ENCODE measurements at places on chromosomes 13 and 19.

DNA sequence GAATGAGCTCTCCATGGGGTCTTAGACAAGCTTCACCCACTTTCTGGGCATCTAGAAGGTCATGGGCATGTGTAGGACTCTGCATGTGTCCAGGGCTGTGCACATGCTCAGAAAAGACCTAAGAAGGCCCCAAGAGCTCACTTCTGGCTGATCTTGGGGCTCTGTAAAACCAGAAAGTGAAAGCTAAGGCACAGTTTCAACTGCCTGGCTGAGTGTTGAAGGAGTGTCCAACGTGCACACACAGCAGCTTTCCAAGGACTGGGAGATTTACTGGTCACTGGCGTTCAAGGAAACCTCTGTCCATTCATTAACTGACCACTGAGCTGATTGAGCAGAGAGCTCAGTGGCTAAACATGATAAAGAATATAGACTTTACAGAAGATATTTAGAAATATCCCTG lies 137.9 kb downstream of the KATNAL1 start:
- no peak for DNase-seq

GRCh38 chr13:58547419-58547818 lies 915.9 kb downstream of the PCDH17 start:
- no peak for DNase-seq

DNA sequence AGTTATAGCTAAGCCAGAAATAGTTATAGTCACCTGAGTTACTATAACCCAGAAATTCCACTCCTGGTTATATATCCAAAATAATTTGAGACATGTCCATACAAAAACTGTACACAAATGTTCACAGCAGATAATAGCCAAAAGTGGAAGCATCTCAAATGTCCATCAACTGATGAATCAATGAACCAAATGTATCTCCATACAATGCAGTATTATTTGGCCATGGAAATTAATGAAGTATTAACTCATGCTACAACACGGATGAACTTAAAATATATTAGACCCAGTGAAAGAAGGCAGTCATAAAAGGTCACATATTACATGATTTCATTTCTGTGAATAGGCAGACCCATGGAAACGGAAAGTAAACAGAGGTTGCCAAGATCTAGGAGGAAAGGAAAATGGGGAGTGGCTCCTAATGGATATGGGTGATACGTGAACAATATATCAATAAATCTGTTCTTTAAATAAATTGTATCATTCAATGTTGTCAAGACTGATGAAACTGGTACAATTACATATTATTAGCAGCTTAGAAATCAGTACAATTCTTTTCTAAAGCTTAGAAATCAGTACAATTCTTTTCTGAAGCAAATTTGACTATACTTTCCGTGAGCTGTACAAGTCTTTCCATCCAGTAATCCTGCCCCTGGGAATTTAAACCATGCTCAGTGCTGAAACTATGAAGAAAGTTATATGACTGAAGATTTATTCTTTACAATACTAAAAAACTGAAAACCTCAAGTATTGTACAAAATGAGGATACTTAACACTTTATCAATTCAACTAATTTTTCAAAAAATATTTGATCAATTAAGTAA lies 47.0 kb upstream of the DIAPH3 start:
- DNase-seq = no peak

DNA sequence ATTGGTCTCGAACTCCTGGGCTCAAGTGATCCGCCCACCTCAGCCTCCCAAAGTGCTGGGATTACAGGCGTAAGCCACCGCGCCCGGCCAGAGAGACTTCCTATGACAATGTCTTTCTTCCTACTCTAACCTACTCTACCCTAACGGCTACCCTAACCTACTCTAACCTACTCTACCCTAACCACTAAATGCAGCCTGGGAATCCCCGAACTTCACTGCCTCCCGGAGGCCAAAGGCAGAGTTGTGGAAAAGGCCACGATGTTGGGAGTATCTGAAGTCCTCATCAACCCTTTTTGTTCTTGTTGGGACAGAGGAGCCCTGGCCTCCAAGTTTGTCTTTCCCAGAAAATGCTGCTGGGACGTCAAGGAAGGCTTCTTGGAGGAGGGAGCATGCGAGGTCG lies 967 bp upstream of the NR2C2AP start:
- DNase-seq = no peak

DNA sequence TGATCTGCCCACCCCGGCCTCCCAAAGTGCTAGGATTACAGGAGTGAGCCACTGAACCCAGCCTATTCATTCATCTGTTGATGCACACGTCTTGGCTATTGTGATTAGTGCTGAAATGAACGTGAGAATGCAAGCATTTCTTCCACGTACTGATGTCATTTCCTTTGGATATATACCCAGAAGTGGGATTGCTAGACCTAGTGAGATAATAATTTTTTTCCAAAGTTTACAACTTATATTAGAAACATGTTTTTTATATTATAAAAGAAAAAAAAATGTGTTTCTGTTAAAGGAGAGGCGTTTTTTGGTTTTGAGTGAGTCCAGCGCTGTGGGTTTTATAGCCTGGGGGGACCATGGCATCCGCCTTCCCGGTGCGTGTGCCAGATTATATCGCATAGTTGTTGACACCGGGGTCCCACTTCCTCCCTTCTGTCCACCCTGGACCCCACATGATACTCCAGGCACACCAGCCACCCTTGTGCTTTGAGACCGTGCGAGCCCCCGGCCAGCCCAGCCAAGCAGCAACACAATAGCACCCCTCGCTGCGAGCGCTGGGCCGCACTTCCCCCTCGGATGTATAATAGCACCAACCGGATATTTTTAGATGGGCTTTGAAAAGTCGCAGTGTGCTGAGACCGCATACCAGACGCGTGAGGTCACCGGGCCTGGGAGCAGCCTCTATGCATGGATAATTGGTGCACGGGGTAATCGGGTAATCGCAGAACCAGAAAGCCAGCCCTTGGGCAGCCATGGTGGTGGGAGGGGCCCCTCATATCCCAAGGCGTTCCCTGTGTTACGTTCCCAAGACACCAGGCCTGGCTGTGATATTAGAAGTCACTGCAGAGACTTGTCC lies 59.6 kb downstream of the MYO9B start:
- peak; percentile 88 for DNase-seq

GRCh38 chr19:38361633-38362075 lies 12.7 kb upstream of the PSMD8 start:
- peak; percentile 78 for DNase-seq

DNA sequence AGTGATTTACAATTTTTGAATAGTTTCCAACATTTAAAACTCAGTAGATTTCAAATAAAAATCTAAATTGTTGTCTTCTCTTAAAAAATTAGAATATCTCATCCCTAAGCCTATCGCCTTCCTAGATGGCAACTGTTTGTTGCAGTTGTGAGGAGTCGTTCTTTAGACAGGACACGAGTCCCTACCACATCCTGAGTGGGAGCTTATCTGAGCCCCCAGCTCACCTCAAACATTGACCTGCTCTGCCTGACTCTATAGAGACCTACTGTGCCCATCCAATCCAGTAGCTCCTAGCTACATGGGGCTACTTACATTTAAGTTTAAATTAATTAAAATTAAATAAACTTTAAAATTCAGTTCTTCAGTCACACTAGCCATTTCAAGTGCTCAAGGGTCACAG lies 434.7 kb downstream of the FOXO1 start:
- no peak for DNase-seq

DNA sequence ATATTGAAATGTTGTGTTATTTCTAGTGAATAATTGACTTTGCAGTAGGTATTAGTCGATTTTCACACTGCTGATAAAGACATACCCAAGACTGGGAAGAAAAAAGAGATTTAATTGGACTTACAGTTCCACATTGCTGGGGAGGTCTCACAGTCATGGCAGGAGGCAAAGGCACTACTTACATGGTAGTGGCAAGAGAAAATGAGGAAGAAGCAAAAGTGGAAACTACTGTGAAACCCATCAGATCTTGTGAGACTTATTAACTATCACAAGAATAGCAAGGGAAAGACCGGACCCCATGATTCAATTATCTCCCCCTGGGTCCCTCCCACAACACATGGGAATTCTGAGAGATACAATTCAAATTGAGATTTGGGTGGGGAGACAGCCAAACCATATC lies 9.9 kb upstream of the C5AR2 start:
- no peak for DNase-seq

DNA sequence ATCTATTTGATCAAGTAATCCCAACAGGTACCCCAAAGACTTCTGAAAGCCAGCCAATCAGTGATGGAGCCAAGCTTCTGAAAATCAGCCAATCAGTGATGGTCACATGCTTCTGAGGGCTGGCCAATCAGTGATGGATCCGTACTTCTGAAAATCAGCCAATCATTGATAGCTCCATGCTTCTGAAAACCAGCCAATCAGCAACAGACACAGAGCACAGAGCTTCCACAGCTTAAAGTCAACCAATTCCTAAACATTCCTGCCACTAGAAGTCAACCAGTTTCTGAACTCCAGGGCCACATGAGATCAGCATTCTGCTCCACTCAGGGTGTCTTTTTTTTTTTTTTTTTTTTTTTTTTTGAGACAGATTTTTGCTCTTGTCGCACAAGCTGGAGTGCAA lies 8.2 kb upstream of the HSD17B14 start:
- no peak for DNase-seq

- DNase-seq = no peak
Observed at GRCh38 chr19:5617080-5617479, 5.5 kb downstream of the SAFB2 start.

DNA sequence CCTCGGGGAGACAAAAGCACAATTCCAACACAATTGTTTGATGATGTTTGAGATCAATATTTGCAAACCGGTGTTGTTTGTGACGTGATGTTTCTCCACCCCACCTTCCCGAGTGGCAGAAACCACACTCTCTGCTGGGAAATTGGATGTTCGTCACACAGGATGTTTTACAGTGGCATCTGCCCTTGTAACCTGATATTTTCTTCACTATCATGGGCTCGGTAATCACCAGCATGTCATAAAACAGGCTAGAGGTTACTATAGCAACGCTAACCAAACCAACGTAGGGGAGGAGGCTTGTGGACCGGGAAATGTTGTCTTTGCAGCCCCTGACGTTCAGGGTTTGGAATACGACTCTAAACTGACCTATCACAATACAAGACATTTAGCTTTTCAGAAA lies 454.5 kb downstream of the IRS2 start:
- no peak for DNase-seq

DNA sequence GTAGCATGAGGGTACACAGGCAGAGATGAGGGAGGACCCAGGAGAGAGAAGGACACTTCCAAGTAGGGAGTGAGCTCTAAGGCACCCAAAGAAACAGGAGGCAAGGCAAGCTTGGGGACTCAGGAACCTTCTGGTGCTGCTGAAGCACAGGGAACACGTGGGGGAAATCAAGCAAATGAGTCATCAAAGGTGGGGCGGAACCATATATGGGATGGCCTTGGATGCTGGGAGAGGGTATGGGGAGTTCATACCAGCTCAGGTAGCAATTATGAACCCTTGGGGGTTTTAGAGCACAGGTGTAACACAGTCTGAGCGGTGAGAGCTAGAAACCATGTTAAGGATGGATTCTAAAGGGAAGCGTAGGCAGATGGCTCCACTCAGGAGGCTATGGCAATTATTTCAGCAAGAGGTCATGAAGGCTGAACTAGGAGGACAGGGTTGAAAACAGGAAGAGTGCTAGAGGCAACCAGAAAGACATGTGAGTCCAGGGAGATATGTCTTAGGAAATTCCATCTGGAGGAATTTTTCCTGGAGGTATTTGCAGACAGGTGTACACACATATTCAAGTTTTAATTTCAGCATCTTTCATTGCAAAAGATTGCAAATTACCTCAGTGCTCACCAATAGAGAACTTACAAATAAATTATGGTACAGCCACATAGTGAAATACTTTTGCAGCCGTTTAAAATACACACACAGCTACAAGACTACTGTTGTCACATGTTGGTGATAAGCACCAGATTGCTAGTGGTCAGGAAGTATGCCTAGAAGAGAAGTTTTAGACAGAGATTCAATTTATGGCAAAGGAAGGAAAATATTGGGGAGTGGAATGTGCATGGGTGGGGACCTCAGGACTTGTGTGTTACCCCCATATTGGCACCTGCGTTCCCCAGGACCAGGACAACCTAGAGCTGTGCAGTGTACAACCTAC lies 77.0 kb downstream of the STARD13 start:
- DNase-seq = no peak
